Activated naive CD4-positive, alpha-beta T cell treated with anti-CD3 and anti-CD28 coated beads, Interleukin-2, amount 50 U/mL, for 72 hours (primary cell): ENCODE measurements at places on chromosomes 11 and 22.

DNA sequence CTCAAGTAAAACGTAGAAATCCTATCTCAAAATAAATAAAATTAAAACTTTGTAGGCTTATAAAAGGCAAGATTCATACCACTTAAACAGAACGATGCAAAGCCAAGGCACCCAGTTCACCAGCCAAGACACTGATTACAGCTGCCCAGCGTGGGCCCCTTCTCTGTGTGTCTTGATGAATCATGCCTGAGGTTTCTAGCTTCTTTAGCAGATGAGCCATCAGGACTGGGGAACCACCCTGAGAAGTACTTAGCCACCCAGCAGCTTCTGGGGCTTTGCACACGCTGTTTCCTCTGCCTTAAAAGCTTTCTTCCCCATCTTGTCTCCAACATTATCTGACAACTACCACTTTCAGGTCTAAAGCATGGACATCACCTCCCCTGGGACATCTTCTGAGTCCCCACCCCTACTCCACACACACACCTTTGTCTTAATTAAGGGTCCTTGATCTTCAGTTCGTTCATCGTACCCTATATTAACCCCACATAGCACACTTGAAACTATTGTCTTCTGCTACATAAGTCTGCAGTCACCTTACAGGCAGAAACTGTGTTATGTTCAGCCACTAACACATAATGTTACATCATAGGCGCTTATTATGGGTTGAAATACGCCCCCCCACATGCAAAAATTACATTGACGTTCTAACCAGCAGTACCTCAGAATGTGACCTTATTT, 8.7 kb upstream of the LAYN start:
- no peak for DNase-seq

GRCh38 chr11:103536335-103536722, 427.1 kb downstream of the DYNC2H1 start:
- DNase-seq, result no peak

DNA sequence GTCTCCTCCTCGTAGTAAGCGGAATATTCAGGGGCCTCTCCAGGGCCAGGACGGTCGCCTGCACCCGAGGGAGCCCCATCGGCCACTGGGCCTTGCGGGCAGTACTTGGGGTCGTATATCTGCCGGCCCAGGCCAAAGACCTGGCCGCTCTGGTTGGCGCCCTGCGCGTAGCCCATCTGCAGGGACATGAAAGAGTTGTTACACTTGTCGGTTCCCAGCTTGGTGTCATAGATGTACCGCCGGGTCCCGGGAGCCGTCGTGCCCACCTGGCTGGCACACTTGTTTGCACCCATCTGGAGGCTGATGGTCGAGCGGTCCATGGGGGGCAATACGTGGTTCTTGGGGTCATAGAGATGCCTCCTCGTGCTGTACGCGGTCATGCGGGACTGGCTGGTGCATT, 19.4 kb upstream of the SPATA19 start:
- no peak for DNase-seq

DNA sequence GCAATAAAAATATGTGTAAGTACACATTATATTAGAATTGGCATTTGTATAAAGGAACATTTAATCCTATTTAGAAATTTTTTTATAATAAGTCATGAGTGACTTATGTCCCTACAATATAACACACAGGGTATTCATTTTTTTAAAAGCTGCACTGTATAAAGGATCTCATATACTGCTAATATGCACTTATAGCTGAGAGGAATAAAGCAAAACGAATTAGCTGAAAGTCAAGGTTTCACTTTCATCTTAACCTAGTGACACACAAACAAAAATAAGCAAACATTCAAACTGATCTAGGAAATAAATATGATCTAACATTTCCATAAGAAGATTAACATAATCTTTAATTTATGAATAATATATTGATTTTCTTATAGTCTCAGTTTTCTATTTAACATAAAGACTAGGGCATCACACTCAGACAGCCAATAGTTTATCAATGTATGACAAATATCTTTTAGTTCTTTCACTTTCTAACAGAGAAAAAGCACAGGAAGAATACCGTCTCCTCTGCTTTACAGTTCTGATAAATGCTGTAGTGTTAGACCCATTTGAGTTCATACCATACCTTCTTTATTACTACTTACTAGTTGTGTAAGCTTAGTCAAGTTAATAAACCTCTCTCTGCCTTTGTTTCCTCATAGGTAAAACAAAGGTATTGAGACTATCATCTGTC, 42.9 kb downstream of the DCDC1 start:
- no peak for DNase-seq

- no peak for DNase-seq
These were observed 30.6 kb downstream of the NNMT start for GRCh38 chr11:114326776-114327175.

DNA sequence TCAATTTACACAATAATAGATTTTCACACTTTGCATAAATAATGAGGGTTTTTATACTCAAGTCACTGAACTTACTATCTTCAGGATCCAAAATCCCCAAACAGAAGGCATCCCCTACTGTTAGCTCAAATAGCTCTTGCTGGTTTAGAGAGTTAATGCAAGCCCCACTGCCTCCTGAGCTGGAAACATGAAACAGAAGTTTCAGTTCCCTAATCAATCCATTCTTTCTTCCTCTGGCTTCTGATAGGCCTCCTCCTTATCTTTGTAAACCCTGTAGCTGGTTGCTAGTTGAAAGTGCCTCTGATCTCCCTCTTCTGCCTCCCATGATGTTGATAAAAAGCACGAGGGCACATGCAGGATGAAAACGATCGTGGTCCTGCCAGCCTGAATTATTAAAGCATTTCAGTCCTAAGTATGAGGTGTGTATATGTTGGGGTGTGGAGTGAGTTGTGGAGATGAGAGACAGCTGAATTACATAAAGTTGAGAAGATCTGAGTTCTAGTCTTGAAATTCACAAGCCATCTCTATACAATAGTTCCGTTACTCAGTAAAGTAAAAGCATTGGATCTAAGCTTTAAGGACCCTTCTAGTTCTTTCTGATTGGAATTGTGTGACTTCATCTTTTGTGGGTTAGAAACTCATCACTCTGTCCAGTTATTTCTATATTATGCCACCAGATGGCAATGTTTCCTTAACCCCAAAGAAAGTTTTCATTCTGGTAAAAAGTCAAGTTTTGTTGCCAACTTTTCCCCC, 35.0 kb upstream of the EHF start:
- DNase-seq, result no peak

- DNase-seq, result no peak
These were observed 52.4 kb downstream of the KCNC1 start for GRCh38 chr11:17786824-17787525.

- no peak for DNase-seq
These were observed 19.5 kb downstream of the BLID start for GRCh38 chr11:122096272-122097112.

DNA sequence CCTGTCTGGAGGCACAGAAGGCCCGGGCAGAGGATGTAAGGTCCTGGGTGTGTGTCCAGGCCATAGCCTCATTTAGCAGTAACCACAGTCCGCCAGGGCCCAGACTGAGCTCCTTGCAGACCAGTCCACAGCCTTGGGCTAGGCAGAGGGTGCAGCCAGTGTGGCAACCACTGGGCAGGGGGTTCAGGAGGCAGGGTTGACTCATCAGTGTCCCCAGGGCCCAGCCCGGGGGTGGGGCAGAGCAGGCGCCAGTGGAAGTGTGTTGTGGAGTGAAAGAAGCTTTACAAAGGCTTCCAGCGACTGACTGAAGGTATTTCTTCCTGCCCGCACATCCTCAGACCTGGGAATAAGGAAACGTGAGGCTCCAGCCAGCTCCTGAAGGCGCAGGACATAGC, 27.7 kb upstream of the WNT11 start:
- DNase-seq, result no peak

- no peak for DNase-seq
These were observed 246.8 kb downstream of the BUD13 start for GRCh38 chr11:116525961-116526495.

- no peak for DNase-seq
These were observed 32.4 kb upstream of the CLNS1A start for GRCh38 chr11:77669848-77670511.

GRCh38 chr22:45389546-45389945, 23.9 kb downstream of the SMC1B start:
- DNase-seq, result no peak

DNA sequence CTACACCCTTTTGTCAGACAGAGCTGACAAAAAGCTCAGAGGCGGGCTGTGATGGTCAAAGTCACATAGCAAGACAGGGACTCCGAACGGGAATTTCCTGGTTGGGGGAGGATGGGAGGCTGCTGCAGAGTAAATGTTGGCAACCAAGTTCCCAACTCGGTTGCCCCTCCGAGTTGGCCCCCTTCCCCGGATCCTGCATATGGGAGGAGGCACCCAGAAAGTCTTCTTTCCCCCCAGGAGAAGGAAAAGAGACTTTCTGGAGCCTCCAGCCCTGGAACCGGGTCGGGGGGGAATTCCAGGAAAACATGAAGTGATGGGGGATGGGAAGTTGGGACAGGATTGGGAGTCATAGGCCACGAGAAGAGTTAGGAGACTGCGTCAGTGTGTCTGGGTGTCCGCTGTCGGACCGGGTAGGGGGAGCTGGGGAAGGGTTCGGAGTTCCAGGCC, 614 bp downstream of the SELENOM start:
- no peak for DNase-seq

DNA sequence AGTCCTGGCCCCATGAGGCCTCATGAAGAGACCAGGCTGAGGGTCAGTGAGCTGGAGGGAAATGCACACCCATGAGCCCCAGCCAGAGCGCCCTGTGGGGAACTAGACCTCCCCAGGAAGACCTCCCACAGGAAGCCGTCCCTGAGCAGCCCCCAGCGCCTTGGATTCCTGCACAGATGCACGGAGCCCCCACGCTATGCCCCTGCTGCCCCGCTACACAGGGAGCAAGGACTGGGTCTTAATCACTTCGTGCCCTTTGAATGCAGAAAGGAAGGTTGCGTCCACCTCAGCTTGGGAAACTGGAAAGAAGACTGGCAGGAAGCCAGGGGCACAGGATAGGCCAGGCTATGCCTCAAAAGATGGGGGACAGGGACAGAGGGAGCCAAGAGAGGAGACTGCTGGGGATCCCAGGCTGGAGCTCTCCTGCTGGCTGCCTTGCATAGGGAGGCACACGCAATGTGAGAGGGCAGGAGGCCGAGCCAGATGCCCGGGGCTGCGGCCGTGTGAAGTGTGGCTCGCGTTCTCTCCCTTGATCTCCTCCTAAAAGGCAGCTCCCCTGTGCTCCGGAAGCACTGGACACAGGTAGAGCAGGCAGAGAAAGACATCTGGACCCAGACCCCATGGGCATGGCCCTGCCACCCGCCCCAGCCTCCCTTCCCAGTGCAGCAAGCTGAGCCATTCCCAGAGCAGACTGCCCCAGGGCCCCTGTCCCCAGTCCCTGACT, 32.8 kb downstream of the MACROD1 start:
- DNase-seq, result no peak

DNA sequence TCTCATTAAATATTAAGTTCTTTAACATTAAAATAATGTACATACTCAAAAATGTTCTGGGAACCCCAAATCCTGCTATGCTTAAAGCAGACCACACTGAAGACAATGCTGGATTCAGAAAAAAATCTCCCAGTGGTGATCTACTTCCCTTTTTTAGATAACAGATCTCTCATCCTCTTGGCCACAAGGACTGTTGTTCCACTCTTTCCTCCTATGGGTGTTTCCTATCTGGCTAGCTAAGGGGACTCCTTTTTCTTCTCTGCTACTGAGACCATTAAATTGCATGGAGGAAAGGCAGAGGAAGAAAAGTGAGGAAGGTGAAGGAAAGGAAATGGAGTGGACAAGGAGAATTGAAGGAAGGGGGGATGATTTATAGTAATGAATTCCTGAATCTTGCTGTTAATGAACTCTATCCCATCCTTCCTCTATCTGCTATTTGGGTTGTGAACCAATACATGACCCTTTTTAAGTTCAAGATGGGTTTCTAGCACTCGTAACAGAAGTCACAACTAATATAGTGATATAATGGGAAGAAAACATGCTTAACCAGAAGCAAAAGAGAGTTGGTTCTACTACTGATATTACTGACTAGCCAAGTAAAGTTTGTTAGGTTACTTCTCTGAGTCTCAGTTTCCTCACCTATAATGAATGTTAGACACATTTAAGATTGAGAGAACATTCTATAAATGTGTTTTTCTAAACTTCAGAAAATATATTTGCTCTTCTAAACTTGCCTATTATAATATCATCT, 53.2 kb downstream of the PIK3C2A start:
- no peak for DNase-seq

- no peak for DNase-seq
These were observed 2.5 kb downstream of the DCHS1 start for GRCh38 chr11:6653097-6653496.

GRCh38 chr11:44324749-44325525, 15.0 kb upstream of the ALX4 start:
- no peak for DNase-seq

DNA sequence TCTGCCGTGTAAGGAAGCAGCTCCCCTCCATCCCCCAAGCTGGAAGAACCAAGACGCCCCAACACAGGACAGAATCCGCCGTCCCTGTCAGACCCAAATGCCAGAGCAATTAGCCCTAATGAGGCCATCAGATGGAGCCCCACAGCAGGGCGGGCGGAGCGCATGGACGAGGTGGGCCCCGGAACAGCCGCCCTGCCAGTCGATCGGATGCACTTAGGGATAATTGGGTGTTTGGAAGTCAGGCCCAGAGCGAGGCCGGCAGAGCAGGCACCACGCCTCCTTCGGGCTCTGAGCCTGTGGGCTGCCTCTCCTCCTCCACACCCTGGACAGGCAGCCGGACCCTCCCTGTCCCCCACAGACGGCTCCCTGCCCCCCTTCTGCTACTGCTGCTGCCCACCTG, 5.5 kb upstream of the TH start:
- no peak for DNase-seq

GRCh38 chr11:8092587-8093424, 11.8 kb downstream of the TUB start:
- DNase-seq, result peak; percentile 50

DNA sequence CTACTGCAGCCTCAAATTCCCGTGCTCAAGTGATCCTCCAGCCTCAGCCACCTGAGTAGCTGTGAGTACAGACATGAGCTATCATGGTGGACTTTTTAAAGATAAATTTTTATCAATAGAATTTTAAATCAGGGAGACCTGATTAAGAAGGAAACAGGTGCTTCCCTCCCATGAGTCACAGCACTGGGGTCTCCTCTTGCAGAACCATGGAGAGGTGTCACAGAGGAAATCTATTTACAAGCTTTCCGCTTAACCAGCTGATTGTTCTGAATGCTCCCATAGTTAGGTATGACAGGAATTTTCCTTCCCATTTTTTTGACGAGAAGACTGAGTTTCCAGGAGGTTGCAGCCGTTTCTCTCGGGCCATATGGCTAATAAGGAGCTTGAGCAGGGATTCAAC, 516.1 kb downstream of the MIAT start:
- no peak for DNase-seq
